AG10803 (cell line): ENCODE measurements at places on chromosomes 7 and 10.

GRCh38 chr7:102155821-102156441 is 130.7 kb upstream of the SH2B2 start:
- no peak for DNase-seq

- DNase-seq = peak; percentile 100
Observed at GRCh38 chr10:58457761-58458616, 54.7 kb upstream of the BICC1 start.

DNA sequence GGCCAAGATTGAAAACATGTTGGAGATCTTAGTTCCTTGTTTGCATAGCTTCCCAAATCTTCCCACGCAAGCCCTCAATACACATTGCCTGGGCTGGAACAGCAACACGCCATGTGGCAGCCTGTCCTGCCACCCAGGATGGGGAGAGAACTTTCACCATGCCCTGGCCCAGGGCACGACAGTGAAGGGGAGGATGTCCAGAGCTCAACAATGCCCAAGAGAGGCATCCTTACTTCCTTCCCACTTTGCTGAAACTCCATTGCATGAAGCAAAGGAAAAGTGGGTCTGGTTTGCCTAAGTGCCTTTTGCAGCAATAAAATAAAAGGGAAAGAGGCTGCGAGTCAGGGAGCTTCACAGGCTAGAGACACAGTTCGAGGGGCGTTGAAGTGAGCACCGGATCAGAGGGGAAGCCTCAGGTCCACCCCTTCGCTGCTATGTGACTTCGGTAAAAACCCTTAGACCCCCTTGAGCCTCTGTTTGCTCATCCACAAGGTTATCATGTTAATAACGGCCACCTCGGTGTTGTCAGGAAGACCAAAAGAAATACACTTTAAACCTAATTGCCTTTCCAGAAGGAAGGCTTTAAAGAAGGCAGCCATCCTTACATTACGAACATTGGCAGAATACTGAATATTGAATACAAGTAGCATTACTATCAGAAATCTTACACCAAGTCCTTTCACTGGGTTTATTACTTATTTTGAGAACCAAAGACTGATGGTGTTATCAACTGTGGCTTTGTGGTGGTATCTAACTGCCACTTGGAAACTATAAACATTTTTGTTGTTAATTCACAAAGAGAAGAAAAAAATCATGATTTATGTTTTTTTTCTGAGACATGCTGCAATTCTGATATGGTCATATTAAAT is 133.3 kb downstream of the ICA1 start:
- no peak for DNase-seq

DNA sequence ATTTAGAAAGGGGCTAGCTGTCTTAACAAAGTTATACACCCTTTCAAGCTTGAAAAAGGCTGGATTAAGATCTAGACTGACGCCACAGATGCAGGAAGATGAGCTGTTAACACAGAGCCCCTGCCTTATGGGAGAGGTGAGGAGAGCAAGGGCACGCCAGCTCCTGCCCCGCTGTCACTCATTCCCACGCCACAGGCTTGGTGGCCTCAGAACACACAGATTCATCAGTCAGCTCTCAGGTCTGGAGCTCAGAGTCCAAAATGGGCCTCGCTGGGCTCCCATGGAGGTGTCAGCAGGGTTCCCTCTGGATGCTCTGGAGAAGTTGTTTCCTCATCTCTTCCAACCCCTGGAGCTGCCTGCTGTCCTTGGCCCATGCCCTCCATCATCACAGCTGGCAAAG is 554.2 kb downstream of the TCERG1L start:
- no peak for DNase-seq

DNA sequence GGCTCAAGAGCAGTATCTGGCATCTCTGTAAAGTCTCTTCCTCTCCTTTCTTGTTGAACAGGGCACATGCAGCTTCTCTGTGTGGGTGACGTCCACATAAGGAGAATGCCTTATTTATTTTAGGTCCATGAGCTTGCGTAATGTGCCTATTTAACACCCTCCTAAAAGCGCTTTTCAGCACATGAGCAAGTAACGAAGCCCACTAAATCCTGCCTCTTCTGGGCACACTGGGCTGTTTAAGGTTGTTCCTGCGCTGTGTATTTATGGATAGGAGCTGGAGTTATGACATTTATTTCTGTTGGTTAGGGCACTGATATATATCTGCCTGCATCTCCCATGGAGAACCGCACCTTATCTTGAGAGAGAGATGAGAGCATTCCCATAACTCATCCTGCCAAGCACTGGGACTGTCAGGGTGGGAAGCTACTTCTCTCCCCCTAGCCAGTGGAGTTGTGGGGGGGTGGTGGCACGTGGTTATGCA is 76.1 kb downstream of the LRRC4 start:
- DNase-seq = no peak

GRCh38 chr7:151993977-151994676 is 31.3 kb upstream of the GALNT11 start:
- DNase-seq = no peak

DNA sequence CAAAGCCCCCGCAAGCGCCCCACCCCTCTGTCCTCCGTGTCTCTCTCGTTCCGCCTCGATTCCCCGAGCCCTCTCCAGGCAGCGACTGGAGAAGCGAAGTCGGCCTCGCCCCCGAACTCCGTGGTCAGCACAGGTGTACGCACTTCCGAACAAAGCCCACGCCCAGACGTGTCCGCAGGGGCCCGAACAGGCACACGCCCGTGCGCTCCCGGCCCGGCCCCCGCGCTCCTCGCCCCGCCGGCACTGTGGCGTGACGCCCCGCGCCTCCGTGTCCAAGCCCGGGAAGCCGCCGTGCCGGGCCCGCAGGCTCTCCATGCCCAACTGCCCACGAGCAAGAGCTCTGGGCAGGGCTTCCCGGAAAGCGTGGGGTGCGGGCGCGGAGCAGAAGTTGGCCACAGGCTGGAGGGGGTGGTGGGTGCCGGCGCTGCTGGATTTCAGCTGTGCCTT is 662 bp downstream of the NRCAM start:
- DNase-seq = no peak

- DNase-seq = no peak
Observed at GRCh38 chr10:55747244-55747643, 613.8 kb downstream of the ZWINT start.

- DNase-seq = no peak
Observed at GRCh38 chr10:123537188-123537961, 128.8 kb upstream of the GPR26 start.

DNA sequence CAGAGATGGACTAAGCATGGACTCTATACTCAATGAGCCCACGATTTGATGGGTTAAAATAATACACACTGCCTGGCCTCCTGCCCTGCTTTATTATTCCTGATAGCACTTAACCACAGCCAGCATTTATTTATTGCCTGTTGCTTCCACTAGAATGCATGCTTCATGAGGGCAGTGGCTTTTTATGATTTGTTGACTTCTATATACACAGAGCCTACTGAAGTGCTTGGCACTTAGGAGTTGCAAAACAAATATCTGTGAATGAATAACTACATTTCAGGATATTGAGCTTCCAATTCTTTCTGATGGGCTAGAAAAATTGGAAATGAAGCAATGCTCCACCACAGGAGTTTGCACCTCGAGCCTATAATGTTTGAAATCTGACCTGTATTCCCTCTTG is 513.6 kb upstream of the ZMIZ1 start:
- DNase-seq = no peak

- no peak for DNase-seq
Observed at GRCh38 chr10:57333880-57334279, 933.8 kb downstream of the IPMK start.

GRCh38 chr7:1049006-1049741 is 4.8 kb downstream of the GPR146 start:
- DNase-seq = no peak

GRCh38 chr10:72694476-72695369 is 2.8 kb downstream of the MCU start:
- peak; percentile 66 for DNase-seq

- DNase-seq = peak; percentile 61
Observed at GRCh38 chr7:16982640-16983350, 101.0 kb upstream of the AGR3 start.

- no peak for DNase-seq
Observed at GRCh38 chr10:10516346-10517130, 501.1 kb upstream of the CELF2 start.

DNA sequence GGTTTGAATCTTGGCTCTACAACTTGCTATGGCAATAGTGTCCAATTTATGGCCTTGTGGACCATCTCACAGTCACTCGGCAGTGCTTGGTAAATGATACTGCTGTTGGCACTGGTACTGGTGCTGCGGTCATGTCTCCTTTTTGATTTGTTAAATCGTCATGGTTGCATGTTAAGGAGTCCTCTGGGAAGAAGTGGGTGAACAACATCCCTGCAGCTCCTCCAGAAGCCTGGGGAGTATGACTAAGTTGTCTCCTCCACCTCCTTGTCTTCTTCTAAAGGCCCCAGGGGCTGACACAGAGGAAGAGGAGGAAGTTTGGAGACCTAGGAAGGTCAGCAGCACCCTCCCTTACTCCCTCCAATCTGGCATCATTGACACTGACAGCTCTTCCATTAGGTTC is 8.5 kb downstream of the ITPRIP start:
- DNase-seq = peak; percentile 92

- no peak for DNase-seq
Observed at GRCh38 chr10:80150172-80150571, 17.6 kb downstream of the PLAC9 start.

- no peak for DNase-seq
Observed at GRCh38 chr10:123475466-123475865, 190.7 kb upstream of the GPR26 start.

DNA sequence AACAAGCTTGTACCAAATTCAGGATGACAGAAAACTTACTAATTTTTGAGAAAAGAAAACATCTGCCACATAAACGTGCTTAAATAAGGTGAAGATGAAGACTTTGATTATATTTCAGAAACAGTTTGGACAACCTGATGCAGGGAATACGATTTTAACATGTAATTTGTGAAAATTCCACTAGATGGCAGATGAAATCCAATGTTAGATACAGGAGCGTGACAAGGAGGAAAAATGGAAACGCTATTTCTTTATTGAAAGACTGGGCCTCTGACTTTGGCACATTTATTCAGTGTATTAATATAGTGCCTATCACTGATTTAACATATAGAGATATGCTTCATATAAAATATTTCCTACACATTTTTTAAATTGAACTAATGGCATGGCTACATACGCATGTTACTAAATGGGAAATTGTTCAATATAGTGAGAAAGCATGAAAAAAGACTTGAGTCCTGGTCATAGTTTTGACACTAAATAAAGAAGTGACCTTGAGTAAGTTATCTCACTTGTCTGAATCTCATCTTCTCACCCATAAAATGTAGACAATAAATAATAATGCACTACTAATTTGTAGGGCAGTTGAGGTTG is 60.7 kb downstream of the CD36 start:
- DNase-seq = peak; percentile 53

DNA sequence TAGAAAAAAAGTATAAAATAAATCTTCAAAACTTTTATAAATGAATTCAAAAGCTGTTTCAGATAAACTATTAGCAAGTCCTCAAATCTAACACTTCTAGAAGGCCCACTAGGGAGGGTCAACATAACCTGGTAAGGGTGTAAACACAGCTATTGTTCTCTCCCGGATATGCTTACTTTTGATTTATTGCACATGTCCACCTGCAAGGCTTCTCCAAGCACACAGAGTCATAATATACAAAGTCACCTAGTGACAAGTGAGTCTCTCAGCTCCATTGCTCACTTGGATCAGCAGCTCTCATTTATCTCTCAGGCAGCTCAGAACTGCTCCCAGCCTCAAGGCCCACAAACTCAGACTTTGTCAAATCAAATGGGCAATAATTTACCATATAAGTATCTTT is 44.0 kb upstream of the COL1A2 start:
- no peak for DNase-seq

GRCh38 chr10:44979281-44980191 is 927 bp upstream of the DEPP1 start:
- no peak for DNase-seq

DNA sequence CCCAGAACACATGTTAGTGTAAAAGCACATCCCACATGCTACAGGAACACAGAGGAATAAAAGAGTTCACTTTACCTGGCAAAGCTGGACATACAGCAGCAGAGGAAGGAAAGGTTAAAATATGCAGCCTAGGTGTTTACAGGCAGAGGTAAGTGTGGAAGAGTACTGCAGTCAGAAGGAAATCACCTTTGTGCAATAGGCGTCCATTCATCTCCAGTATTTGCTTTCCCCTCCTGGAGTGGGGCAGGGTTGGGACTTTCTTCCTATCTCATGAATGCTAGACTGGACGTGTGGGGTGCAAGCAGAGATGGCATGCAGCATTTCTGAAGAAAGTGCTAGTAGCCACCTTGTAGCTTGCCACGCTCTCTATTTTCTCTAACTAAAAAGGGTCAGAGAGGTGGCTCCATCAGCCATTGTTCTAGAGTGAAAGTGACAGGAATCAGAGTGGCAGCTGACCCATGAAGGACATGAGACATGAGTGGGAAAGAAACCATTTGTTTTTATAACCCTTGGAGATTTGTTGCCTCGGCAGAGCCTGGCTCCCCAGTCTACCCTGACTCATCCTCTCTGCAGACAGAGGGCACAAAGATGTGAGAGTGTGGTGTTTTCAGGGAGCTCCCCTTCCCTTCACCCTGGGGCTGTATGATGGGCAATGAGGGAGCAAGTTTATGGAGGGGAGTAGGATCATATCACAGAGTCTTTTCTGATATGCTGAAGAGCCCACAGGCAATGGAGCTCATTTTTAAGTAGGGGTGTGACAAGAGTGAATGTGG is 101.2 kb upstream of the SEC61G start:
- DNase-seq = no peak

DNA sequence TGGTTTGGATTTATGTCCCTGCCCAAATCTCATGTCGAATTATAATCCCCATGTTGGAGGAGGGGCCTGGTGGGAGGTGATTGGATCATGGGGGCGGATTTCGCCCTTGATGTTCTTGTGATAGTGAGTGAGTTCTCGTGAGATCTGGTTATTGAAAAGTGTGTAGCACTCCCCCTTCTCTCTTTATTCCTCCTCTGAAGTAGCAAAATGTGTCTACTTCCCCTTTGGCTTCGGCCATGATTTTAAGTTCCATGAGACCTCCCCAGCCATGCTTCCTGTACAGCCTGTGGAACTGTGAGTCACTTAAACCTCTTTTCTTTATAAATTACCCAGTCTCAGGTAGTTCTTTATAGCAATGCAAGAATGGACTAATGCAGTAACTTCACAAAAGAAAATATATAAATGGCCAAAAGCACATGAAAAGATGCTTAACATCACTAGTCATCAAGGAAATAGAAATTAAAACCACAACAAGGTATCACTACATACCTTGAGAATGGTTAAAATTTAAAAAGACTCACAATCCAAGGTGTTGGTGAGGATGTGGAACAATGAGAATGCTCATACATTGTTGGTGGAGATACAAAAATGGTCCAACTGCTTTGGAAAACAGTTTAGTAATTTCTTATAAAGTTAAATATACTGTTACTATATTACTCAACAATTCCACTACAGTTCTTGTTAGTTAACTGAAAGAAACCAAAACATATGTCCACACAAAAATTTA is 218.7 kb downstream of the SNX10 start:
- DNase-seq = no peak

- no peak for DNase-seq
Observed at GRCh38 chr7:96998744-96999143, 6.6 kb upstream of the DLX6 start.

DNA sequence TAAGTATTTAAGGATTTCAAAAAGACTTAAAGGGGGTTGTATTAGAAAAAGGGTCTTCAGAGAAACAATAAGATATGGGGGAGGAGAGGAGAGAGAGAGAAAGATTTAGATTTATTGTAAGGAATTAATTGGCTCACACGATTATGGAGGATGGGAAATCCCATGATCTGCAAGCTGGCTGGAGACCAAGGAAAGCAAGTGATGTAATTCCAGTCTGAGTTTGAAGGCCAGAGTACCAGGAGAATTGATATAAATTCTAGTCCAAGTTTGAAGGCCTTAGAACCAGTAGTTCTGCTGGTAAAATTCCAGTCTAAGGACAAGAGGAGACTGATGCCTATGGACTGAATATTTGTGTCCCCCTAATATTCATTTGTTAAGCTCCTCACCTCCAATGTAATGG is 20.6 kb upstream of the SLC13A1 start:
- no peak for DNase-seq
